ENCODE measurements at places on chromosomes 12 and 14.

DNA sequence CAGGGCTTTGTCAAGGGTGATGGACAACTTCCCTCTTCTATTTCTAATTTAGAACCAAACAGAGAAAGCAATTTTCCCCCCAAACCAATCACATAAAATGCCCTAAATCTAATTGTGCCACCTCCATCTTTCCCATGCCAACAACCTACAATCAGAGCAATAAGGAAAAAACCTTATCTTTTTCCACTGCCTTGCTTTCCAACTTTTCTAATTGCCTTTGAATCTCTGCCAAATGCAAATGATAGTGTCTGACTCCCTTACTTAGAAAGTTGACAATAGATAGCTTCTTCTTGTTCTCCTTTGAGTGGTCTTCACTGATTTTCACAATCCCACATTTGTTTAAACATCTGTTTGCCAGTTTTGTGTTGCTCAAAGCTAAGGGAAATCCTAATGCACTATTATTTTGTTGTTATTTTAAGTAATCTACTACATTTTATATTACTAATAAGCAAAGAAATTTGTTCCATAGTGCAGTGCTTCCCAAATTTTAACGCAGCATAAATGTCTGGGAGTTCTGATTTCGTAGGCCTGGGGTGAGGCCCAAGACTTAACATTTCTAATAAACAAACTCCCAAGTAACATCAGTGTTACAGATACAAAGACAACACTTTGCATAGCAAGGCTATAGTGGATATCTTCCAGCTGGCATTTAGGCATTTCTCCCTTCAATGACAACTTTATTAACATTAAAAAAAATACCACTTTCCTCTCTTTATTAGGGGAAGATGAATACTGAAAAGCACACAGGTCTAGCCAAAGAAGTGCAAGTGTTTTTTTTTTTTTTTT is 696.3 kb upstream of the USP15 start:
- no peak for DNase-seq

- no peak for DNase-seq
Measured at GRCh38 chr12:125406131-125406530, 340.9 kb downstream of the AACS start.

DNA sequence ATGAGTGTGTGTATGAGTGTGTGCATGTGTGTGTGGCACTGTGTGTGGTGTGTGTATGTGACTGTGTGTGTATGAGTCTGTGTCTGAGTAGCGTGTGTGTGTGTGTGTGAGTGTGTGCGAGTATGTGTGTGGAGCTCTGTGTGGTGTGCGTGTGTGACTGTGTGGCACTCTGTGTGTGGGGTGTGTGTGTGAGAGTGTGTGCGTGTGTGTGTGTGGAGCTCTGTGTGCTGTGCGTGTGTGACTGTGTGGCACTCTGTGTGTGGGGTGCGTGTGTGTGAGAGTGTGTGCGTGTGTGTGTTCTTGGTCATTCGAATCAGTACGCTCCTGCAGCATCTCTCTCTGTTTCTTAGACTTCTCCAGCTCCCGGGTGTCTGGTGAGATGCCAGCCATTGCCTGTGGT is 76.9 kb upstream of the TMEM132C start:
- no peak for DNase-seq

- no peak for DNase-seq
Measured at GRCh38 chr14:67962215-67962644, 142.7 kb downstream of the RAD51B start.

DNA sequence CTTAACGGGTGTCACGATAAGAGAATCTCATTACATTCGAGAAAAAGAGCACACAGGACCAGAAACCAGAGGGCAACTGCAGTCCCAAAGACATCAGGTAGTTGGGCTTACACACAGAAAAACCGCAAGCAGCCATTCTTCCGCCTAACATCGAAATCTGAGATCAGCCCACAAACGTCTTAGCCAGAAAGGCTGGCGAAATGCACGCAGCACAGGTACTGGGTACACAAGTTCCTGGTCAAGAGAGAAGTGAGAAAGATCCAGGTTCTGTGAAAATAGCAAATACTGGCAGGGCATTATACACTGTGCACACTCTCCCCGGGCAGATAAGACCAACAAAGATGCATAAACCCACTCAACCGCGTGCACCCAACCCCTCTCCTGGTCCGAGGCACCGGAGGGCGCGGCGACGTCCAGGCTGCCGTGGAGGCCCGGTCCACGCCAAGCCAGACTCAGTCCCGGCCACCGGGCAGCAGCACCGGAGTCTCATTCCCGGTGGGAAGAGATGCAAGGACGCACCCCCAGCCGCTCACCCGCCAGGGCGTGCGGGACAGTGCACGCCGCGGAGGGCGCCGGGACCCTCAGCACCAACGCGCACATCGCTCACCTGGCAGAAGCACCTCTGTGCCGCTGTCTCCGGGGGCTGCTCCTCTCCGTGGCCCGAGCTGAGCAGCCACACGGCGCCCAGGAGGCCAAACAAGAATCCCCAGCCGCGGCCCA is 437 bp downstream of the ERO1A start:
- peak; percentile 25 for DNase-seq

DNA sequence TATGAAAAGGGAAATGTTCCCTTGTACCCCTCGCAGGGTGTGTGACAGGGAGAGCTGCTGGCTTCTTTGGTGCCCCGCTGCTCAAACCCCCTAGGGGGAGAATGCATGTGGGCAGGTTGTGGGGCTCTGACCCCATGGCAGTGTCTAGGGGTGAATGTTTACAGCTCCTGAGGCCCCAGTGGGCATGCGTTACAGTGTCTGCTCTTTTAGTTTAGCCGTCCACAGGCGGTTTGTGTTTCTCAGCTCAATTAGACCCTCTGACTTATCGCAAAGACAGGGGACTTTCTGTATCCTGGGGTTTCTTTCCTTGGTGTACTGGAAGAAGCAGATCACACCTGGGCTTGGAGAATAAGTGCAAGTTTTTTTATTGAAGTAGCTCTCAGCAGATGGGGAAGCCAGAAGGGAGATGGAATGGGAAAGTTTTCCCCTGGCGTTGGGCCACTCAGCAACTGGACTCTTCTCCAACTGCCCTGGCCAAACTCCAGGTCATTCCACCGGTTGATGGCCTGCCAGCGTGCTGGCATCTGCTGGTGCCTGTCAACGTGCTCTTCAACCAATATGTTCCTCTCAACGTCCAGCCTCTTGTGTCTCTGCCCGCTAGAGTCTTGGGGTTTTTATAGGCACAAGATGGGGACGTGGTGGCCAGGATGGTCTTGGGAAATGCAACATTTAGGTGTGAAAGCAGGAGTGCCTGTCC is 720.9 kb downstream of the FSCB start:
- DNase-seq: no peak

DNA sequence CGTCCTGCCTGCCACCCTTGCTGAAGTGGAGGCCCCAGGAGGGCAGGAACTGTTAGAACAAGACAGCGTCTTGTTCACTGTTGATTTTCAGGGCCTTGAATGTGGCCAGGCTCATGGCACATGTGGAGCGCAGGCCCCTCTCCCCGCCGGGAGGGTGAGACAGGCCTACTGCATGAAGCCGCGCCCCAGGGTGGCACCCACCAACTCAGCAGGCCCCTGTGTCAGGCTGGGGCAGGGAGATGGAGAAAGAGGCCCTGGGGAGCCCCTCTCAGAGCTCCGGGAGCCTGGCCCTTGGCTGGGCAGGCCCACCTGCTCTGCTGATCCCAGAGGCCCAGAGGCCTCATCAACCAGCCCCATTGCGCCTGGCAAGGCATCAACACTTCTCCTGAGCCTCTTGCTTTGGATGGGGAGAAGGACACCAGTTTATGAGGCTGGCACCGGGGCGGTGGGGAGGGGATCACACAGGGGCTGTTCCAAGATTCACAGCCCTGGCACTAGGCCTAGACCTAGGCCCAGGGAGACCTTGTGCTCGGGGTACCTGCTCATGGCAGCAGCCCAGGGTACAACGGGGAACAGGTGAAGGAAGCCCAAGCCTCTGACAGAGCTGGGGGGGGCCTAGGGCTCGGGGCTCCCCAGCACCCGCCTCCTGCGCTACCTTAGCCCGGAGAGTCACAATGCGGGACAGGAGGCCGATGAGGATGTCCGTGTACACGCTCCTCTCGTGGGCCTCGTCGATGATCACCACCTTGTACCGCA is 18.1 kb downstream of the DHX37 start:
- no peak for DNase-seq

- peak; percentile 86 for DNase-seq
Measured at GRCh38 chr12:1939801-1940607, 21.6 kb upstream of the CACNA2D4 start.

DNA sequence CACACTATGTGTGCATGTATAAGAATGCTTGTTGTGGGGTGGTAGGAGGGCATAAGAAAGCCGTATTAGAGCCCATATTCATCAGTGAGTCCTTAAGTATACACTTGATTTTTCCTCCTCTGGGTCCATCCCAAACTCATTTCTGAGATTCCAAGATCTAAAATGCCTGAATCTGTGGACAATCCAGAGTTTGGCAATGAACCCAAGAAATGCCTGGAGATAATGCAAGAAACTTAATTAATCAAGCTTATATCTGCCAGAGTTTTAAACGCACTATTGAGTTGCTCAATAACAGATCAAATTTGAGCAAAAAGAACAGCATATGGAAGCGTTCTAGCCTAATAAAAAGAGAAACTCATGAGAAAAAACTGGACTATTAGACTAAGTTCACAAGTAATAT is 143.4 kb upstream of the NAV3 start:
- DNase-seq: no peak

- no peak for DNase-seq
Measured at GRCh38 chr12:121432740-121433480, 33.0 kb downstream of the RNF34 start.

DNA sequence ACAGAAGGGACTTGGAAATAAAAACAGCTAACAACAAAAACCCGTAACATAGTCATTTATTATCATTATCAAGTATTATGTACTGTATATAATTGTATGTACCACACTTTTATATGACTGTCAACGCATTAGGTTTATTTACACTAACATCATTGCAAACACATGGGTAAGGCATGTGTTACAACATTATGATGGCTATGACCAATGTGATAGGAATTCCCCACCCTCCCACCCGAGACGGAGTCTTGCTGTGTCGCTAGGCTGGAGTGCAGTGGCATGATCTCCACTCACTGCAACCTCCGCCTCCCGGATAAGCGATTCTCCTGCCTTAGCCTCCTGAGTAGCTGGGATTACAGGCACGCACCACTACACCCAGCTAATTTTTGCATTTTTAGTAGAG is 82.6 kb downstream of the ERC1 start:
- DNase-seq: no peak

All from AG08395 (cell line).